IMR-90 (cell line): ENCODE measurements at places on chromosomes 7 and 10.
A peak's percentile ranks its signal among the peaks of the same experiment; 100 is the strongest.

DNA sequence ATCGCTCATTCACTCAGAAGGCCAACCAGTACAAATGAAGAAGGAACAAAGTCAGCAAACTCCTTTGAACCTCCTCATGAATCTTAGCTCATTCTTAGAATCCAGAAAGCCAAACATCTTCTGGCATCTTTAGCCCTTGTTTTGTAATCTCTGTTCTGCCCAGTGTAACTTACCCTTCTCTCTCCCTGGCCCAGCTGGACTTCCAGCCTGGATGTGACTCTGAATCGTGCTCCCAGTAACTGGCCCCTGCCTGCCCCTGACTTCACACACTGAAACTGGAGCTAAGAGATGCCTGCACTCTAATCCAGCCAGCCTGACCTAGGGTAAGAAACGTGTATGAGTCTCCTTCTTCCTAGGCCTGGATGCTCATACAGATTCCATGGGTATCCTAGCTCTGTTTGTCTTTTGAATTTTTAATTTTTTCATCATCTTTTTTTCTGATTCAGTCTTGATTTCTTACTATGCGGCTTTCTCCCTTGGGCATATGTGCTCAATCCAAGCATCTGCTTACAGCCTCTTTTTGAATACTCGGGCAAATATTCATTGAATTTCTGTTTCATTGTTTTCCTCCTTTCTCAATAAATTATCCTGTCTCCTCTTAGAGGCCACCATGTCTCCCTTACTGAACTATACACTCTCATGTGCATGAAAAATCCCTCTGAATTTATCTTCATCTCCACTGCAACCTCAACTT lies 845.6 kb upstream of the AUTS2 start:
- DNase-seq = no peak

GRCh38 chr7:135189961-135190360 lies 19.5 kb upstream of the CYREN start:
- DNase-seq = no peak

DNA sequence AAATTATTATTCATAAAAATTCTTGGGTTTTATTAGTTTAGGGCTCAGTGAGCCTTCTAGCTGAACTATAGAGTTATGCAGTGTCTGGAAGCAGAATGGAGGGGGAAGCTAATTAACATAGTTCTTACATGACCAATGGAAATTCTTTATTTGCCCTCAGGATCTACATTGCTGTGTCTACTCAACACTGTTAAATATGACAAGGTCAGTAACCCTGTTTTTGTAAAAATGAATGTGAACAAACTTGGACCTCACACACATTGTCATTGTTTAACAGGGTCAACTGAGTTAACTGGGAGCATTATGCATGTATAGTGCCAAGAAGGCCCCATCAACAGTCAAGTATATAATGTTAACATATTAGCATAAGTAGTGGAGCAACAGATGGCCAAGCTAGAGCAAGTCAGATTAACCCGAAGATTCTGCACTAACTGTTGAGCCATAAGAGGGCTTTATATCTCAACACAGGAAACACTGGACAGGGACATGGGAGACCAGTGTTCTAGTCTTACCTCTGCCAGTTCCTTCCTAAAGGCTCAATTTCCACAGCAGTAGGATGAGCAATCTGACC lies 122.5 kb upstream of the SEM1 start:
- no peak for DNase-seq

DNA sequence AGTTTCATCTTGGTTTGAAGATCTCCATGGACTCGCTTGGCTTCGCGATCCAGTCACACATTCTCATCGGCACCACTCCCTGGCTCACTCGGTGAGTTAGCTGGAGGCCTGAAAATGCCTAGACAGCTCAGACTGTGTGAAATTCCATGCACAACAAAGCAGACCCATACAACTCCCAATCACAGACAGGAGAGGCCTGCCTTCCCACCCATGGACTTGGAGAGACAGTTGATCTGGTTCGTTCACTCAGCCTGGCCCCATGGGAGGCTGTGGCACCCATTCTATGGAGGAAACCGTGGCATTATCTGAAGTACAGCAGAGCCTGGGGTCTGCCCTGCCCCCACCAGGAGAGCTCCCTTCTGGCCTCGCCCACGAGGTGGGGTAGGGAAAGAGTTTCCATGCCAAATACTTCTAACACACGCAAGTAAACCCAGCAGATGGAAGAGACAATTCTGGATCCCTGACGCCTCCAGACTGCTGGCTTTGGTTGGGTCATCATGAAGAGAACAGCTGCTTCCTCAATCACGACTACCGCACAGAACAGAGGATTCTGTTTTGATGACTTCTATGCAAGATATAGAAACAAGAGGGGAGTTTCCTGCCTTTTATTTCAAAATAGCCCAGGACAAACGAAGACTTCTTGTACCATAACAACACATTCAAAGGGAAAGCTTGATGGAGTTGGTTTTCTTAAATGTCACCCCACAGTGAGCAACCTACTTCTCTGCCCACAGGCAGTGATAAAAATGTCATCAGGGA lies 15.9 kb downstream of the FAM53B start:
- DNase-seq = peak; percentile 46

- peak; percentile 88 for DNase-seq
These were observed 266.9 kb downstream of the TNS3 start for GRCh38 chr7:47314728-47315607.

DNA sequence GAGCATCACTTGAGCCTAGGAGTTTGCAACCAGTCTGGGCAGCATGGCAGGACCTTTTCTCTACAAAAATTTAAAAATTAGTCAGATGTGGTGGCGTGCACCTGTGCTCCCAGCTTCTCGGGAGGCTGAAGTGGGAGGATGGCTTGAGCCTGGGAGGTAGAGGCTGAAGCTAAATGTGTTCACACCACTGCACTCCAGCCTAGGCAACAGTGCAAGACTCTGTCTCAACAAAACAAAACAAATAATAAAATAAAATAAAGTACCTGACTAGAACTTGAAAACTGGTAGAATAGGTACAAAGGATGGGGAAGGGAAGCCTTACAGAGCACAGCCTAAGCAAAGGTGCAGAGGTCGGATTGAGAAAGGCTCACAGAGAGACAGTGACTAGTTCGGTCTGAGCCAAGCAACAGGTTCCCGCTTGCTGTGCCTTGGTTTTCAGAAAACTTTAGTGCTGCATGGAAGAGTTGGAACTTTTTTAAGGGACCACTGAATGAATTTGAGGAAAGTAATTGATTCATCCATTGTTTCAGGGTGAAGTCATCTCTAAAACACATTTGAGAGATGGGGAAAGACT lies 100.1 kb upstream of the STK17A start:
- no peak for DNase-seq

DNA sequence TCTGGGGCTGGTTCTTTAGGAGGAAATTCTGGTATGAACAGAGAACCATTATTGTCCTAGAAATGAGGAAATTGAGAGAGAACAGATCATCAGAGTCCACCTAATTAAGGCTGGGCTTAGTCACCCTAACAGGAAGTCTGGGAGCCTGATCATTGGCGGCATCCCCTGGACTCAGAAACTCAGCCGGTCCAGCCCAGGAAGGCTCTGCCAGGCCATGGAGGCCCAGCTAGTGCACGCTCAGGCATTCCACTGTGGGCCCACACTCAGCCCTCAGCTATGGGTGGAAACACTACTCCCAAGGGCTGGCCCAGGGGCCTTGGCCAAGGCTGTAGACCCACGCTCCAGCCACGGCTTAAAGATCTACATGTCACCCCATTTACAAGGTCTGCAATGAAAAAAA lies 109.2 kb downstream of the PTPN20 start:
- peak; percentile 59 for DNase-seq

DNA sequence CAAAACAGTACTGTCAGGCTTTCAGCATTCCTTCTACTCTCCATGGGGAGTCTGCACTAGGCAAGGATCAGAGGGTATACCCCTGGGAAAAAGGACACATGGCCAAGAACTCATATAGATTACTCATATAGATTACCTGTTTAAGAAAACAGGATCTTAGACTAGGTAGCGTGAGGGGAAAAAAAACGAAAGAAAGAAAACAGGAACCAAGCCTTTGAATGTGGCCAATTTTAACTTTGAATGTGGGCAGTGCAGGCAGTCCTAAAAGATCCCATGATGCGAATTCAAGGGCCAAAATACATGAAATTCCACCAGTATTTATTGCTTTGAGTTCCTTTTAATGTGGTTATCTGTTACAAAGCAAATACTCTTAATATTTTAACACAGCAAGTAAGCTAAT lies 108.6 kb upstream of the TAC1 start:
- no peak for DNase-seq

DNA sequence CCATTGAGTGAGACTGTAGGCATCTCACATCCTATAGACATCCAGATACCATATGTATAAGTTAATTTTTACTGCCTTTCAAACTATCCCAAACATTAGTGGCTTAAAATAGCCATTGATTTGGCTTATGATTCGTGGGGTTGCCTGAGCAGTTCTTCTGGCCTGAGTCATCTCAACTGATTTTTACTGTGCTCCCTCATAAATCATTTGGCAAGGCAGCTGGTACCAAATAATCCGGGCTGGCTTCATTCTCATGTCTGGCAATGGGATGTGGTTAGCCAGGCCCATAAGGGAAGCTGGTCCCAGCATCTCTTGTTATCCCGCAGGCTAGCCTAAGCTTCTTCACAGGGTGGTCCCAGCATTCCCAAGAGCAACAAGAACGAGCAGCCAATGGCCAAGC lies 6.7 kb upstream of the LRGUK start:
- peak; percentile 3 for DNase-seq

DNA sequence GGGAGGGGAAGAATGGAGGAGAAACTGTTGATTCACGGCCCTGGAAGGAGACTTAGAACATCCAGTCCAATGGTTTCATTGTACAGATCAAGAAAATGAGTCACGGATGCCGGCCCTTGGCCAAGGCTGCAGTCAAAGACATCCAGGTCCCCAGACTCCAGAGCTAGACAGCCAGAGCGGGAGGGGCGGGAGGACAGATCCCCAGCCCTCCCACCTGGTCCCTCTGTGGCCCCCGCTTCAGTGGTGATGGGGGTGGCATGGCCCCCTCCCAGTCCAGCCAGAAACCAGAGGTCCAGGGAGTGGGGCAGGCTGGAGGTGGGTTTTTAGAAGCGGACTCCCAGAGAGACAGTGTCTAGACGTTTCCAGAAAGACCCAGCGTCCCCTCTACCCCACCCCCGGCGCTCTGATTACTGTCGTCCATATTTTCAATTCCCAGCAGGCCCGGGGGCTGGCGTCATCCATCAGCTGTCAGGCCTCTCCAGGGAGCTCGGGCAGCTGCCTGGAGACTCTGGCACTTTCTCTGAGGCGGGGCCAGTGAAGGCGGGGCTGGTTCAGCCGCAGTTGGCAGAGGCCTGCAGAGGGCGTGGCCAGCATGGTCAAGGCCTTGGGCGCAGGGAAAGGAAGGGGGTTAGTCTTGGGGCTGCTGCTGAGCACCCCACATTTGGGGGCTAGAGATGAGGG lies 8.0 kb upstream of the HSPB1 start:
- DNase-seq = peak; percentile 93

GRCh38 chr10:63236113-63236935 lies 103.2 kb downstream of the NRBF2 start:
- peak; percentile 96 for DNase-seq

DNA sequence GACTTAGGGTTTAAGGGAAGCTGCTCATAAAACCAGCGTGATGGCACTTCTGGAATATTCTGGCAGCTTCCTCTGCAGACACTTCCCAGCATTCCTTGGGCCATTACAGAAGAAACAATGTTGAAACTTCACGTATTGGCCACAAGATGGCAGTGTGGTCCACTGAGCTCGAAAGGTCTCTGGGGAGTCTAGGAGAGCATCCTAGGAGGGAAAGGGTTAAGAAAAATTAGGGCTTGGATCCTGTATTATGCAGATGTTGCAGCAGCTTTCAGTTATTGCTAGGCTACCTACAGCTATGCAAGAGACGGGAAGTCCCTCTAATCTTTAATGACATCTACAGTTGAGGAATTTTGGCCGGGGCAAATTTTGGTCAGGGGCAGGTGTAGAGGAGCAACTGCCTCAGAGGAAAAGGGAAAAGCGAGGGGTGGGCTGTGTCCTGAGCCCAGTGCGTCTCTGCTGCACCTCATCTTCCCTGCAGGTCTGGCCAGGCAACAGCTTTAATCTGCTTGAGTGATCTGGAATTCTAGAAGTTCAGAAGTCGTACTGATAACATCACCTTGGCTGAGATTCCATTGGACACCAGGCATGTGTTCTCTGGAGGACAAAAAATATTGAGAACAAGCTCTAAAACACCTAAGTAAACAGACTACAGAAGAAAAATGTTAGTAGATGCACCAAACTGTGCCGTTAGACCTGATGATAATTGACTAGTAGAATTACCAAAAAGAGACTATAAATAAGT lies 220.8 kb upstream of the PRSS58 start:
- DNase-seq = peak; percentile 64

DNA sequence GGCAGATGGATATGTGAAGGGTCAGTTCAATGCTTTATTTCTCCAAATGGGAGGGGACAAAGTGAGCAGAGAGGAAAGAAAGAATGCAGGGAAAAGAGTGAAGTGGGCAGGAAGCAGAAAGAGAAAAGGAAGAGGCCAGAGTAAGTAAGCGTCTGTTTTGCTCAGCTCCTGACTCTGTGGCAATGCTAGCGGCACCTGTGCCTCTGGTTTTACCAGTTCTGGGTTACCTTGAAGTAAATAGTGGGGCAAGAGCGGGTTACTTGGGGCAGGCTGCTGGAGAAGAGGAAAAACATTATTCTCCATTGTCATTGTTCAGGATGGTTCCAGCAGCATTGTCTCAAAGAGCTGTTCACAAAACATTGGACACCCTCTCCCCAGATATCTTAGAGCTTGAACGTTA lies 1.9 kb downstream of the TAS2R40 start:
- DNase-seq = no peak

DNA sequence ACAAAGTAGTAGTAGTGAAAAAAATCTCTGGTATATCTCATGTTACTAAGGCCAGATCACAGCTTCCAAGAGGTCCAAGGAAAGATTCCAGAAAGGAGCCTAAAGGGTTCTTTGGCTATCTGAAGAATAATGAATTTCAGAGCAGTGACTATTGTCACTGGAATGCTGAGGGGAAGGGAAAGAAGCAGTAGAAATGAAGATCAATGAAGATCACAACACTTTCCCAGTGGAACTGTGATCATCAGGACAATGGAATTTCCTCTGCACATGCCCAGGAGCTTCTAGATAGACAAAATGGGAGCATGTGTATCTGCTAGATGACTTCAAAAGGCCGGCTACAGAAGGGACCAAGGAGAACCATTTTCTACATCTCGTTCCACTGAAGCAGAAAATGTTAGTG lies 219.5 kb upstream of the PHYHIPL start:
- peak; percentile 3 for DNase-seq

DNA sequence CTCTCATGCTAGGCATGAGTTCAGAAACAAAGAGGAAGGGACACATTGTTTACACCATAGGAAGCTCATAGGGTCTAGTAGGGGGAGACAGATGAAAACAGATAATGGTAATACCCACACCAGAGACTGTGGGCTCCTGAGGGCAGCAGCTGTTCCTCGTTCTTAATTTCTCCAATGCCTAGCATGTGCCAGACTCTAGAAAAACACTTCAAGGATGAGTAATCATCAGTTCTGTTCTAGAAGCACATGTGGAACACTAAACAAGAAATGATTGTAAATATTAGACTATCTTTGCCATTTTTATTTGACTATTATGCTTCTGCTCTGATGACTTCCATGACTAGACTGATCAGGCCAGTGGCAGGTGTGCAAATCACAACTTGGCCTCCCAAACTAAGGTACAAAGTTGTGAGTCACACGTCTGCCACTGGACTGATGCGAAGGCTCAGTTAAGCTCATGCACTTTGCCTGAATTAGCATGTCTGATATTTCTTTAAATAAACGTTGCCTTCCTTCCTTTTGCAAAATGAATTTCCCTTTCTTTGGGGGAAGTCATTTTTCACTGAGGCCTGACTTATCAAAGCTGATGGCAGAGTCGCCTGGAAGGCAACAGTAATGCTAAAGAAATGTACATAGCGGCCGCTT lies 89.2 kb upstream of the FGL2 start:
- DNase-seq = peak; percentile 41
